ENCODE measurements at places on chromosomes 3 and 15. TPM values are rescaled to one million over a fixed set of nuclear protein-coding genes. Genes with fewer than 3 reads are reported as not detected.

The NSMCE3 gene
- 8.9 TPM for total RNA-seq

The GOLGA8S gene
- total RNA-seq: 0.07 TPM

The IMPG2 gene
- 0.07 TPM for total RNA-seq

The TYRO3 gene
- total RNA-seq: 5.4 TPM

The MEGF11 gene
- not detected for total RNA-seq

The FOXL2 gene
- not detected for total RNA-seq

The CYP11A1 gene
- not detected for total RNA-seq

The SCG5 gene
- total RNA-seq: 0.30 TPM

The ALDH1A2 gene
- total RNA-seq: 2.3 TPM

The INSYN1 gene
- not detected for total RNA-seq

The CACNA1D gene
- total RNA-seq: not detected

The TRAIP gene
- total RNA-seq: 8.4 TPM

The EPHB1 gene
- total RNA-seq: 0.67 TPM

The RLBP1 gene
- total RNA-seq: not detected

The LARP6 gene
- total RNA-seq: 32.3 TPM

The GABRR3 gene
- total RNA-seq: not detected

The ALG1L2 gene
- not detected for total RNA-seq
